ENCODE measurements at places on chromosomes 7 and 10.
A peak's percentile ranks its signal among the peaks of the same experiment; 100 is the strongest.

DNA sequence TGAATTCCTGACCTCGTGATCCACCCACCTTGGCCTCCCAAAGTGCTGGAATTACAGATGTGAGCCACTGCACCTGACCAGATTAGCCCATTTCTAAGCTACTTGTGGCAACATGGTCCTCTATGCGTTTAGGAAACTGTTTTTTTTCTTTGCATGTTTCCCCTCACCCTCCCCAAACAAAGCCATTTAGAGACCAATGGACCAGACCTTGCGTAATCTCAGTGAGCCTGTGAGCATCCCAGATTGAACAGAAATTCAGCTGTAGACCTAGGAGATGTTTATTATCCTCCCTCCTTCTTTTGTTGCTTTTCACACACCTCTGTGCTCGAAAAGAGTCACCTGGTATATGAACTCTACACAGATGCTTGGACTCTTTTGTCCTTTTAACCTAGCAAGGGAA, 28.5 kb upstream of the CAMK1D start:
- DNase-seq = no peak

DNA sequence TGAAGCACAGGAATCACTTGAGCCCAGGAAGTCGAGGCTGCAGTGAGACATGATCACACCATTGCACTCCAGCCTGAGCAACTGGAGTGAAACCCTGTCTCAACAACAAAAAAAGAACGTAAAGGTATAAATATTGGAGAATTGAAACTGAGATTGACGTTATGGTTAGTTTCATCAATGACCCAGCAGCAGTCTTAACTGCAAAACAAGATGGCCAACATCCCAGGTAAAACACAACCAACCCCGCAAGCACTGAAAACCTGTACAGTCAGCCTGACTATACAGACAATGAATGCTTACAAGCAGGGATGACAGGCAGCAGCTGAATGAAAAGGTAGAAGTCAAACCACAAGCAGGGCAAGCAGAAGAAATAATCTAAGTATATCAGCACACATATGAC, 34.7 kb downstream of the WAPL start:
- DNase-seq = no peak

DNA sequence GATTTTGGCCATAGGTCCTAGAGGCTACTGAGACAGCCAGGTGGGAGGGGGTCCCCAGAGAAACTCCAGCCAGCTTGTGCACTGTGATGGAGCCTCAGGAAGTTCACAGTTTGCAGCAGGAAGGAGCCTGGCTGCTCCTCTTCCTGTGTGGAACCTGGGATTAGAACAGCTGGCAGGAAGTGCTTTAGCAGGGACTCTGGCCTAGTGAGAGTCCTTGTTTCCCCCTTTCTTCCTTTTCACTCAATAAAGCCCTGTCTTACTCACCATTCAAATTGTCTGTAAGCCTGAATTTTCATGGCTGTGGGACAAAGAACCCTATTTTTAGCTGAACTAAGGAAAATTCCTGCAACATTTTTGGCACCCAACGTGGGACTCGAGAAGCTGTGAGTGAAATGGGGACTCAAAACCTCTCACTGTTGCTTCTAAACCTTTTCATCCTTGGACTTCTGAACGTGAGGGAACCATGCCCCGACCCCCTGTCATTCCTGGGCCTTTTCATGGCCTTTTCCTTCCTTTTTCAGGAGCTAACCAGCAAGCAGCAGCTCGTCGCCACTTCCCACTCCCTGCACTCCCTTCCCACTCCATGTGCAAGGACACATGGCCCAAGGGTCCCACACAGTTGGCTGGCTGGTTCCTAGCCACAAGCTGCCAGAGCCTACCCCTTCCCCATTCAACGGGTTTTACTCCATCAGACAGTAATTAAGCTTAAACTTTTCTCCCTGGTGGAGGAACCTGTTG, 32.8 kb upstream of the SORCS3 start:
- no peak for DNase-seq

- DNase-seq = no peak
These were observed 23.5 kb upstream of the BPGM start for GRCh38 chr7:134623193-134623592.

DNA sequence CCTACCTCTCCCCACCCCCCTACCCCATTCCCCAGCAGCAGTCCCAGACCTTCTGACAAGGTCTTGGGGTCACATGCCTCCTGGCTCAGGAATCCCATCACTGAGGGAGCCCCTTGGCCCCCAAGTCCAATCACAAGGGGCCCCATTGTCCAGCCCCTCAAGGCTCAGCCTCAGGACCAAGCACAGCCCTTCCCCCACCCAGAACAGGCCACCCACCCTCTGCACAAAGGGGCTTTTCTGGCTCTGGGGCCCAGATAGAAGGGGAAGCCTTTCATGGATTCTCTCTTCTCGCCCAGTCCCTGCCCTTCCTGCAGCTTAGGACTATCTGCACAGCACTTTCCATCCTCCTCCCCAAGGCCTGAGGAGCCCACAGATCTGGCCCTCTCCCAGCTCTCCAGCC, 4.8 kb downstream of the FBXL15 start:
- DNase-seq = no peak

DNA sequence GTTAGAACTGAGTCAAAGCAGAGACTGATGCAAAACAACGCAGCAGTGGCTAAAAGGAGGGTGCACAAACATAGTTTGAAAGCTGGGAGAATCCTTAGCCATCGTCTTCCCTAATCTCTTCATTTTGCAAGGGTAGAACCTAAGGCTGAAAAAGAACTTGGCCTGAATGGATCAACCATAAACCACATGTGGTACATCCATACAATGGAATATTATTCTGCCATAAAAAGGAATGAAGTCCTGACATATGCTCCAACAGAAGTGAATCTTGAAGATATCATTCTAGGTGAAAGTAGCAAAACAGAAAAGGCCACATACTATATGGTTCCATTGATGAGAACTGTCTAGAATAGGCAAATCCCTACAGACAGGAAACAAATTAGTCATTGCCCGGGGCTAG, 330.3 kb upstream of the NPVF start:
- DNase-seq = no peak

DNA sequence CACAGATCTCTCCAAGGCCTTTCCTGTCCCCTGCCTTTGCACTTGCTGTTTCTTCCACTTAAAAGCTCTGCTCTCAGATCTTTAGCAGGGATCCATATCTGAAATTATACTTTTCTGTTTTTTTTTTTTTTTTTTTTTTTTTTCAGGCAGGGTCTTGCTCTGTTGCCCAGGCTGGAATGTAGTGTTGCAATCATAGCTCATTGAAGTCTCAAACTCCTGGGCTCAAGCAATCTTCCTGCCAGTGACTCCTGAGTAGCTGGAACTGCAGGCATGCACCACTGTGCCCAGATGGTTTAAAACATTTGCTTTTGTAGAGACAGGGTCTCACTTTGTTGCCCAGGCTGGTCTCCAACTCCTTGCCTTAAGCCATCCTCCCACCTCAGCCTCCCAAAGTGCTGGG, 5.0 kb upstream of the TSPAN15 start:
- no peak for DNase-seq

DNA sequence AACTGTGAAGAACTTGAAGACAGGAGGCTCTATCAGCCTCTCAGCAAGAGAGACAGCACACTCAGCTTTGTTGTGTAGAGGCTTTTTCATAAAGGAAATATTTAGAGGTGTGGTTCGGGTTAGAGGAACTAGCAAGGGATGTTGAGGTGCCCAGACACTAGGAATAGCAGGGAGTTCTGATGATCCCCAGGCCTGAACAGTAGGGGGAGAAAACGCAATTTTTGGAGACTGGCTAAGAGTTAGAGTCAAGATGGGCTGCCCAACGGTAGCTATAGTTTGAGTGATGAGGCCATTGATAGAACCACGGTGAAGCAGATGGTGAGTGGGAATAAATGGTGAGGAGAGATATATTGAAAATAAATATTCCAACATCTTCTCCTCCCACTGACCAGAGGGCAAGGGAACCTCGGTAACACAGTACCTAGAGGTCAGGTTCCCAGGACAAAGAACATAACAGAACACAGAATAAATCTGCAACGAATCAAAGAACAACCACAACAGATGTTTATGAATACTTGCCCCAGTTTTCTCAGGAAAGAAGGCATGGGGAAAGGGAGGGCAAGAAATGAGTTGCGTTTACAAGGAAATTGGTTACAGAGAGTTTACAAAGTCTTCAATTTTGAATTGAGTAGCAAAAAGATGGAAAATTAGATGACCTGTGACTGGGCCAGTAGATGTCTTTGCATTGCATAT, 24.2 kb upstream of the BPGM start:
- DNase-seq = no peak

DNA sequence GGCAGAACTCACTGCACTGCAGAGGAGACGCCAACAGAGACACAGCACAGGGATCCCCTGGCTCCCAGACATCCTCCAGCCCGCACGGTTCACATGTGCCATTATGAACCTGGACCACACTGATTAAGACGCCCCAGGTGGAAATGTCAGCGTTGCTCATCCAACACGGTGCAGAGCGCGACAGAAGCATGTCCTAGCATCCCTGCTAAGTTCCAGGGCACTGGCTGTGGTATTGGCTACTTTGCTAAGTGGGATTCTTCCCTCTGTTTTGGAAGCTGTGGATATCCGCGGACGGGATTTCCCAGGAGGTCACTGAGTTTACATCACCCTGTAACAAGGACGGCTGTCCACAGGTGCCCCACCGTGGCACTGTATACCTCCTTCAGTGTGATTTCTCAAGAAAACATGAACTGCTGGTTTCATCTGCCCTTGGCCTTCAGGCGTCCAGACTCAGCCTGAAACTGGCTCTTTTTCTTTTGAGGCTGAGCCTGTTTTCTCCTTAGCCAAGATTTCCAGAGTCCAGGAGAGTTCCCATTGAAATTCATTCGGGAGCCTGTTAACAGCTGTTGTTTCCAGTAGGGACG, 324.0 kb downstream of the WDR37 start:
- DNase-seq = no peak

DNA sequence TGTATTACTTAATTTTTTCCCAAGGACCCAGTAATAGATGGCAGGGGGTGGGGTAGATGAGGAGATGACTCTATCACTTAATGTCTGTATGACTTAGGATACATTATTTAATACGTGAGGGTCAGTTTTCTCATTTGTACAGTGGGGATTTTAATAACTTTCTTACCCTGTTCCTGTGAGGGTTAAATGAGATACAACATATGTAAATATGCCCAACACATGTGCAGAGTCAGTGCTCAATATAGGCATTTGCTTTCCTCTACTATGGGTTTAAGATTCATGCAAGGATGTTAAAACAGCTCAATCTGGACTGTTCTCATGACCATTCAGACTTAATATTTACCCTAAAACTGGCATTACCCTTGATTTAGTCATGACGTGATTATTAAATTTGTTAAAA, 31.2 kb downstream of the ST7 start:
- DNase-seq = no peak

DNA sequence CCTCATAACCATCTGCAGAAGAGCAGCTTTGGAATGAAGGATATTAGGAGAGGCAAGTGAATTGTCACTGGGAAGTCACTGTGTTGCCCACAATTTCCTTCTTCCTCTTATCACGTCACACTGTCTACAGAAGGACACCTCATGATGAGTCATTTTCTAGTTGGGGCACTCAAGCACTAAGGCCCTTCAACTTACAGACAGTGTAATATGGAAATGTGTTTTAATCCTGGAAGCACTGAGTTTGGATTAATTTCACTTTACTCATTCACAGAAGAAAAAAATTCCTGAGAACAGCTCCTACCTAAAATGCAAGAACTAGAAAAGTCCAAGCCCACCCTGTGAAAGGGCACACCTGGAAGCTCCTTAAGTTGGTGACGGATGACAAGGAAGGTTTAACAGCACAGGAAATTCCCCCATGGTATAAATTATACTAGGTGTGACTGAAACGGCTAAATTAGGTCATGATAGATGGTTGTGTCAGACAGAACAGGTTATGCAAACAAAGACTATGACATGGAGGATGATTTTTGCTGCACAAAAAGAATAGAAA, 56.6 kb downstream of the PARD3 start:
- DNase-seq = peak; percentile 46

- DNase-seq = peak; percentile 44
These were observed 371.6 kb downstream of the BBS9 start for GRCh38 chr7:33500703-33501701.

DNA sequence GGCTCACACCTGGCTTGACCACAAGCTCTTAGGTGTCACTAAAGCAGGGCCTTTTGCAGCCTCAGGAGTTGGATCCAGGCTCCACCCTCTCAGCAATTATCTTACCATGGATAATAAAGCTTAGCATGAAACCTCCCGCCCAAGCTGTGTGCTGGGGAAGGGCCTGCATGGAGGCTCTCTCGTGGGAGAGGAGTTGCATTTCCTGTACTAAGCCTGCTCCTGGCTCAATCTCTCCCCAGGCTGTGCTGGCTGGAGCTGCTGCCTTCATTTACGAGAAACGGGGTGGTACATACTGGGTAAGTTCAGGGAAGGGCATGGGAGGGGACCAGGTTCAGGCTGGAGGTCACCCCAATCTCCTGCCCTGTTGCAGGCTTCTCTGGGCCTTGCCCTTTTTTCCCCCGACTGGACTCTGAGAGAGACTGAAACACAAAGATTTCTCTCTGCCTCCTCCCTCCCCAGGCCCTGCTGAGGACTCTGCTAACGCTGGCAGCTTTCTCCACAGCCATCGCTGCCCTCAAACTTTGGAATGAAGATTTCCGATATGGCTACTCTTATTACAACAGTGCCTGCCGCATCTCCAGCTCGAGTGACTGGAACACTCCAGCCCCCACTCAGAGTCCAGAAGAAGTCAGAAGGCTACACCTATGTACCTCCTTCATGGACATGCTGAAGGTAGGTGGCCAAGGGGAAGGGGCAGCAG, 2.7 kb downstream of the TMEM176A start:
- DNase-seq = no peak

DNA sequence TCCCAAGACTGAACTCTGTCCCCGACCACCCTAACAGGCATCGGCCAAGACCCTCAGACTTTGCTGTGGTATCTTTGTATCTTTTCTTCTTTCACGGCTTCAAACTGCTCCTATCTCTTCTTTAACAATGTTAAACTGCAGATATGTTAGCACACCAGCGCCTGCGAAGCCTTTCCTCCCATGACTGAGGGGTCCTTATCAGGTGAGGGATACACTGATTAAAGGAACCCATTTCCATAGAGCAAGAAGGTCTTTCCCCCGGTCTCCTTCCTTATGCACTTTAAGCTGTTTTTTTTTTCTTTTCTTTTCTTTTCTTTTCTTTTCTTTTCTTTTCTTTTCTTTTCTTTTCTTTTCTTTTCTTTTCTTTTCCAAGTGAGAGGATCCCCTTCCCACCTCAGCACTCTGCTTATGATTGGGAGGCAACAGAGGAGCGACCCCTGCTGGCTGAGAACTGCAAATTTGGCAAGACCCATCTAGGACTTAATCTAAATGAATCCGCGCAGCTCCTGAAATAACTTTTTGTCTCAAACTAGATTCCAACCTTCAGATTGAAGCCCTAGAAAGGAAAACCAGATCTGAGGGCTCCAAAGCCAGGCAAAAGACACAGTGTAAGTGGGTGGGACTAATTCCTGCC, 109.9 kb downstream of the ITGB8 start:
- peak; percentile 15 for DNase-seq

GRCh38 chr7:156620291-156620675, 20.3 kb upstream of the RNF32 start:
- no peak for DNase-seq

GRCh38 chr7:158802535-158803366, 26.6 kb downstream of the ESYT2 start:
- DNase-seq = peak; percentile 40

Data from fibroblast of skin of left quadriceps (primary cell).